ENCODE measurements at places on chromosomes 16 and 17.

- no peak for DNase-seq
Measured at GRCh38 chr16:30368122-30368791, 2.0 kb downstream of the TBC1D10B start.

DNA sequence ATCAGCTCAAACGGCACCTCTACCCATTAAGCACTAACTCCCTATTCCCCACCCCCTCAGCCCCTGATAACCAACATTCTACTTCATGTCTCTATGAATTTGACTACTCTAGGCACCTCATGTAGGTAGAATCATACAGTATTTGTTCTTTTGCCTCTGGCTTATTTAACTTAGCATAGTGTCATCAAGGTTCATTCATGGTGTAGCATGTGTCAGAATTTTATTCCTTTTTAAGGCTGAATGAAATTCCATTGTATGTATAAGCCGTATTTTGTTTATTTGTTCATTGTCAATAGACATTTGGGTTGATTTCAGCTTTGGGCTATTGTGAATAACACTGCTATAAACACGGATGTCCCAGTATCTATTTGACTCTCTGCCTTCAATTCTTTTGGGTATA lies 794.9 kb upstream of the SOX9 start:
- no peak for DNase-seq

GRCh38 chr16:866252-866896 lies 65.8 kb upstream of the GNG13 start:
- DNase-seq = no peak

- DNase-seq = no peak
Measured at GRCh38 chr17:76238847-76239537, 1.3 kb downstream of the RNF157 start.

- no peak for DNase-seq
Measured at GRCh38 chr16:68492543-68493411, 44.5 kb upstream of the SMPD3 start.

DNA sequence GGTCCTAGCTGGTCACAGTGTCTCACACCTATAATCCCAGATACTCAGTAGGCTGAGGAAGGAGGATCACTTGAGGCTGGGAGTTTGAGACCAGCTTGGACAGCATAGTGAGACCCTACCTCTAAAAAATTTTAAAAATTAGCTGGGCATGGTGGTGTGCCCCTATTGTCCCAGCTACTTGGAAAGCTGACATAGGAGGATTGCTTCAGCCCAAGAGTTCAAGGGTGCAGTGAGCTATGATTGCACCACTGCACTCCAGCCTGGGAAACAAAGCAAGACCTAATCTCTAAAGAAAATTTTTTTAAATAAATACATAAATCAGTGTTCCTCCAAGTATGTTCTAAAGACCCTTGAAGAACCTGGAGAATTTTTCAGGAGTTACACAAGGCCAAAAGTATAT lies 50.6 kb upstream of the GNAO1 start:
- DNase-seq = no peak

DNA sequence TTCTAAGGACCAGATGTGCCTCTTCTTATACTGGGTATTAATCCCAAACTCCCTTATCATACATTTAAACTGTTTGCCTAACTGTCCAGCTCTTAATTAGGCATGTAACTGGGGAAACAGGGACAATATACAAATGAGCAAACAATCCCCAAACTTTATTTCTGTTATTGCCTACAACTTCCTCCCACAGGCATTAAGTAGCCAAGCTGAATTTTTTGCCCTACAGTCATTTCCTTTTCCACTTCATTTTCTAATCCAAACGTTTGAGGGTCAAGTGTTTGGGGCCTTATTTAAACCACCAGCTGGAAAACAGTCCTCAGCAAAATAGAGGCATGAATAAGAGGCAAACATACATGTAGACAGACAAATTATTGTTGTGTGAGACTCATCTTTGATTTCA lies 77.4 kb upstream of the CCL2 start:
- no peak for DNase-seq

- no peak for DNase-seq
Measured at GRCh38 chr16:28532940-28533647, 5.7 kb downstream of the NUPR1 start.

DNA sequence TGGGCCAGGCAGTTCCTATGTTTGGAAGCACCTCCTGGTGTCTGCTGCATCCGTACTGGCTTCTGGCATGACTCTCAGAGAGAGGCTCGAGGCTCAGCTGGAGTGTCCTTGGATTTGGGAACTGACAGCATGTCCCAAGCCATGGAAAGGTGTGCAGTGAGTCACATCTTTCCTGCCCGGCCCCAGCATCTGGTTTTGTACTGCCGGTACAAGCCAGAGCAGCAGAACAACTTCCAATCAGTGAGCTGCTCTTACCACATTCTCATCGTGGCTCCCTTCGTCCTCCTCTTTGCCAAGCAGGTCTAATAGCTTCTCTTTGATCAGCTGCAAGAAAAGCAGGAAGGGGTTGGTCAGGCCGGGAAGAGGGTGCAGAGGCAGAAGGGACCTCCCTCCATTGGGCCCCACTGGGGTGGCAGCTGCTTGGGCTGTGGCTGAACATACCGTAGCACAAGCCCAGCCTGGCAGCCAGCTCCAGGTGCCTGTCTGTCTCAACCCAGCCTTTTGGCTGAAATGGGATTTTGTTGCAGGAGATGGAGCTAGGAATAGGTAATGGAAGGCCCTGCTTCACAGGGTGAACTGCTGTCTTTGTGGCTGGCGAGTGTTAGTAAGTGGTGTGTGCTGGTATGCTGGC lies 24.2 kb downstream of the SPACA3 start:
- DNase-seq = no peak

DNA sequence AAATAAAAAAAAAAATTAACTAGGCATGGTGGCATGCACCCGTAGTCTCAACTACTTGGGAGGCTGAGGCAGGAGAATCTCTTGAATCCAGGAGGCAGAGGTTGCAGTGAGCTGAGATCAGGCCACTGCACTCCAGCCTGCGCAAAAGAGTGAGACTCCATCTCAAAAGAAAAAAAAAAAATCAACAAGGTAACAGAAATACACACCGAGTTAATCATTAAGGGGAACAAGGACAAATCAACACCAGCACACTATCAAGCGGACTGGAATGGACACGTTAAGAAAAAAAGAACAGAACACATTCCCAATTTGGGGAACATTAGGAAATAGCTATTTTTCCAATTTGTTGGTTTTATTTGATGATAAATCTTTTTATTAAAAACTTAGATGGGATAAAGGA lies 28.4 kb upstream of the GLG1 start:
- DNase-seq = no peak

DNA sequence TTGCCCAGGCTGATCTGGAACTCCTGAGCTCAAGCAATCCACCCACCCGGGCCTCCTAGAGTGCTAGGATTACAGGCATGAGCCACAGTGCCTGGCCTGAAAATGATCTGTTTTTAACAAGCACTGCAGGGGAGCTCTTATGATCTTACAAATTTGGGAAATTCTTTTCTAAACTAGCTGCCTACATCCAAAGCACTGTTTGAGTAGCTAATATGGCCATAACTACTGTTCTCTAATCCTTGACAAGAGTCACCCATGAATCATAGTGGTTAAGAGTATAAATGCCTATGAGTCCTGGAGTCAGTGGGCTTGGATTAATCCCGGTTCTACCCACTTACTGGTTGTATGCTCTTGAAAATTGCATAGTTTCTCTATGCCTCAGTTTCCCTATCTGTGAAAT lies 1.4 kb upstream of the CPPED1 start:
- no peak for DNase-seq

DNA sequence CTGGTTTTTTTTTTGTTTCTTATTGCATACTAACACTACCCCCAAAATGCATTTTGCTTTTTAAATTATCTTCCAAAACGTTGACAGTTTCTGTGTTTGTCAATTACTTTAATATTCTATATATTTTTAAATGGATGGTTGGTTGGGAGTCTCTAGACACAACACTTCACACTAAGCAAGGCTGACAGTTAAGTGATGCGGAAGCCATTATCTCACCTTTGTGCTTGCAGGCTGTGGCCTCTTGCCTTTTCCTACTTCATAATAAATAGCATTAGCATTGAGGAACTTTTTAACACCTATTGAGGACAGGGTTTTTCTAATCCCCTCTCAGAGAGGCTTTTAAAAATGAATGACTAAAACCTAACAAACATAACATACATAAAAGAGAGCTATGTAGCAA lies 280.8 kb upstream of the TBX2 start:
- DNase-seq = no peak

DNA sequence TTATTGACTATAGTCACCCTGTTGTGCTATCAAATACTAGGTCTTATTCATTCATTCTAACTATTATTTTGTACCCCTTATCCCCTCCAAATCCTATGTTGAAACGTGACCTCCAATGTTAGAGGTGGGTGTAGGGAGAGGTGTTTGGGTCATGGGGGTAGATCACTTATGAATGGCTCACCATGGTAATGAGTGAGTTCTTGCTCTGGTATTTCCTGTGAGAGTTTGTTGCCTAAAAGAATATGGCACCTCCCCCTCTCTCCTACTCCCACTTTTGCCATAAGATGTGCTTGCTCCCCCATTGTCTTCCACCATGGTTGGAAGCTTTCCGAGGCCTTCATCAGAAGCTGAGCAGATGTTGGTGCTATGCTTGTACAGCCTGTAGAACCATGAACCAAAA lies 59.3 kb upstream of the BRD7 start:
- no peak for DNase-seq

GRCh38 chr17:41065829-41066624 lies at the start of gene KRTAP2-4:
TSS of gene KRTAP2-4 (minus strand) at chr17:41065879. CDS start at chr17:41065845, 34 bp downstream.
- no peak for DNase-seq

DNA sequence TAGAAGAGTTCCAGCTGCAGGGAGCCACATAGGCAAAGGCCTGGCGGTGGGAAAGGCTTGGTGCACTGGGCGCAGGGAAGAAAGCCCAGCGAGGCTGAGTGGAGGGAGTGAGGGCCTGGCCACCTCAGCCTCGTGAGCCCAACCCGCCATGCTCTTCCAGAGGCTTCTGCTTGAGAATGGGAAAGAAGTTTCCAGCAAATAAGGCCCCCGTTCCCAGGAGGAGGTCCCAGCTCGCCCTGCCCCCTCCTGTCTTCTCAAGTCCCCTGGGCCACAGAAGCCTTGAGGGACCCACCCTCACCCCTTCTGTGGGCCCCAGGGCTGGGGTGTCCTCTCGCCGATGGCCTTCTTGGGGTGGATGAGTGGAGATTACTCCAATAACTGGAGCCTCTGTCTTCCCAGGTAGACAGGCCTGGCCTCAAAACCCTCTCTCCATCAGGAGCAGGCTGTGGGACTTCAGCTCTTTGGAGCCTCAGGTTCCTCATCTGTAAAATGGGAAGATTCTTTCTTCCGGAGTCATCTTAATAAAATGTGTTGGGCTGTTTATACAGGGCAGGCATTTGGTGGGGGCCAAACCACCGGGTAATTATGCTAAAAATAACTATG lies 933 bp upstream of the SNN start:
- no peak for DNase-seq

GRCh38 chr16:2691491-2692248 lies 9.3 kb downstream of the KCTD5 start:
- DNase-seq = no peak

GRCh38 chr17:44636562-44636961 lies 19.7 kb upstream of the MEIOC start:
- no peak for DNase-seq

DNA sequence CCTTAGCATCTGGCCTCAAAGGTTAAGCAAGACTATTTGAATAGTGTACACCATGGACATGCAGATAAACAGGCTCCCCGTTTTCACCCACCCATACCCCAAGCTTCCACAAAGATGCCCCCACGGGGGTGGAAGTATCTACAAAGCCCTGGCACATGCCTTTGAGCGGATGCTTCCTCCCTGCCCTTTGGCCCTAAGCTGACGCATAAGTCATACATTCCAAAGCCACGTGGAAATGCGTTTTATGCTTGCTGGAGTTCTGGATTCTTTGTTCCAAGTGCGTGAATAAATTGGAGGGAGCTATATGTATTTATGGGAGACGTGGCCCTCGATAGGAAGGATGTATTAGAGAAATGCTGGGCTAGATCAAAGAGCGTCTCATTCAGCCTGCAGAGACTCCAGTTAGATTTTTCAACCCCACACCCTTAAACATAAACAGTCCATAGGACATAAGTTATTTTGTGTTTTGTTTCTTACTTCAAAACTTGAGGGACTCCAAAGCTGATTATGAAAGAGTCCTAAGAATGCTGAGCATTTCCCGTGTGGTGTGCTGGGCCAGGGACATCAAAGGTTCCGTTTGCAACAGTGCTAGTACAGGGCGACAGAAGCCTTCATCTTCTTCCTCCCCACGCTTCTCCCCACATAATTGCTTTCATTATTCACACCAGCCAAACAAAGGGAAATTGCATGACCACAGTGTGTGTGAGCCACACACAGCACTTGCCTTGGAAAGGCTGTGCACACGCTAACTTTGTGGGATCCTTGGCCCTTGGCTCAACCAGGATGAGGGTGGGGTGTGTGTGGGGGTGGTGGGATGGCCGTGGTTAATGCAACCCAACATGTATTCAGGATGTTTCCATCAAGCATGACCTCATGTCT lies 73.6 kb downstream of the WIPI1 start:
- DNase-seq = no peak

DNA sequence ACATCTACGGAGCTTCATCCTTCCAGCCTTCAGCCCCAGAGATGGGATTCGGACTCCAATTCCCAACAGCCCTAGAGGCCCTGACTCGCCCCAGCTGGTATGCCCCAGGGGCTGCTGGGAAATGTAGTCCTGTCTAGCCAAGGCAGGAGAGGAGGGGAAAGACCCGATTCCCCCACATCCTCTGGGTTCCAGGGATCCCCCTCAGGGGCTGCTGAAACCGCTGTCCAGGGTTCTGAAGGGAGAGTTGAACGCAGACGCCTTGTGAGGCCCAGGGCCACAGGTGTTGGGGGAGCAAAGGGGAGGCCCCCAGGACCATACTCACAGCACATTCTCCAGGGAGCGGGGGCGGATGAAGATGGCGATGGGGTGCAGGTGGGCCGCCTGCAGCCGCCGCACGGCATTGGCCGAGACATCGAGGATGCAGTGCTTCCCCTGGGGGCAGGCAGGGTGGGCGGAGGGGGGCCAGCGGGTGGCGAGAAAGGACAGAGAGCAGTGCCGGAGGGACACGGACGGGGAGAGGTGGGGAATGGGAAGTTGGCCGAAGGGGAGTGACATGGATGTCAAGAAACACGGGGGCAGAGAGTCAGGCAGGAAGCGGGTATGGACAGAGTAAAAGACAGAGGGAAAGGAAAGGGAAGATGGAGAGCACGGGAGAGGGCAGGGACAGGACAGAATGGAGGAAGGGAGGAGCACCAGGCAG lies 12.6 kb upstream of the ASGR1 start:
- DNase-seq = no peak

GRCh38 chr16:4976611-4977145 lies 18.5 kb downstream of the SEC14L5 start:
- no peak for DNase-seq

DNA sequence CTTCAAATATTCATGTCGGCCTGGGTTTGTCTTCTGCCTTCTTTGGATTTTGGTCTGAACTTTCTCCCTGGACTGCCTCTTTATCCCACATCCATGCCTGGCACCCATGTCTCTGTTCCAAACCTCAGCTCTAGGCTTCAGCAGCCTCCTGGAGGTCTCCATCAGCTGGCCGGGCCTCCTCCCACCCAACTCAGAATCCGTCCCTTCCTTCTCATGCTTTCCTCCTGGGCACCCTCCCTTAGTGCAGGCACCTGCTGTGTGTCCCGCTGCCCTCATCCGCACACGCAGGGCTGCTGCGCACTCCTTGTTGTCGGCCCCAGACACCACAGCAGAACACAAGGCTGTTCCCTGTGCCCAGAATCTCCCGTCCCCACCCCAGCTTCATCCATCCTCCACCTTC lies 14.0 kb downstream of the LDHD start:
- DNase-seq = no peak

Measured in cortex of kidney (tissue), 1 donor.